Prostate gland (tissue), 2 donors: ENCODE measurements at places on chromosomes 1 and 21. TPM values are rescaled to one million over a fixed set of nuclear protein-coding genes. Genes with fewer than 3 reads are reported as not detected.

GRCh38 chr1:86387916-86388627 is 8.1 kb downstream of the ODF2L start:
- DNase-seq: no peak

DNA sequence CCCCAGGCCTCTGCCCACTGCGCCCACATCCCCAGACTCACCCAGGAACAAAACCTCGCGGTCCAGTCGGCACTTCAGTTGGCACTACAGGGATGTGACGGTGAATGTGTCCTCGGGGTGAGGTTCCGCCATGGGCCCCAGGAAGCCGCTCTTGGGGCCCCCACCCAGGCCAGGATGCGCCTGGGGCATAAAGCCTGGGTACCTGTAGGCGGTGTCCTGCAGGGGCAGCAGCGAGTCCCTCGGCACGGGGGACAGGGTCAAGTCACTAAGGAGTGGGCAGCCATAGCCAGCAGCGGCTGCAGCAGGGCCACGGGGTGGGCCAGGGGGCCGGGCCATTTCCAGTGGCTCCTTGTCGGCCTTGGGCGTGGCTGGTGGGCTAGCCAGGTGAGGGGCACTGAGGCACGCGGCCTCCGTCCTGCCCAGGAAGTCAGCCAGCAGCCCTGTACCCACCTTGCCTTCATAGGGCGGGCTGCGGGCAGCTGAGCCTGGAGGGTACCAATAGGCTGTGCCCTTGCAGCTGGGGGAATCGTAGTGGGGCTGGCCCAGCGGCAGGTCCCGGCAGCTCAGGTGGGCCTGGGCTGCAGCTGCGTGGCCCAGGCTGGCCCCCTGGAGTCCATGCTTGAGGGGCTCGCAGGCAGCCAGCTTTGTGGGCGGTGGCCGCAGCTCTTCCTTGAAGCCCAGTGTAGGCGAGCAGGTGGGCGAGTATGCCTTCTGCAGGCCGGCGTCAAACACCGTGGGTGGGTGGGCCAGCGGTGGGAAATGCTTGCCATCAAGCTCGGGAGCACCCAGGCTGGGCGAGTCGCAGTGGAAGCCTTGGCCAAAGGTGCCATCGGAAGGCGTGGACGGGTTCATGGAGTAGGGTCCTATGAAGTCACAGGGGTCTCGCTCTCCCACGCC is 56.5 kb downstream of the AHDC1 start:
- DNase-seq: no peak

DNA sequence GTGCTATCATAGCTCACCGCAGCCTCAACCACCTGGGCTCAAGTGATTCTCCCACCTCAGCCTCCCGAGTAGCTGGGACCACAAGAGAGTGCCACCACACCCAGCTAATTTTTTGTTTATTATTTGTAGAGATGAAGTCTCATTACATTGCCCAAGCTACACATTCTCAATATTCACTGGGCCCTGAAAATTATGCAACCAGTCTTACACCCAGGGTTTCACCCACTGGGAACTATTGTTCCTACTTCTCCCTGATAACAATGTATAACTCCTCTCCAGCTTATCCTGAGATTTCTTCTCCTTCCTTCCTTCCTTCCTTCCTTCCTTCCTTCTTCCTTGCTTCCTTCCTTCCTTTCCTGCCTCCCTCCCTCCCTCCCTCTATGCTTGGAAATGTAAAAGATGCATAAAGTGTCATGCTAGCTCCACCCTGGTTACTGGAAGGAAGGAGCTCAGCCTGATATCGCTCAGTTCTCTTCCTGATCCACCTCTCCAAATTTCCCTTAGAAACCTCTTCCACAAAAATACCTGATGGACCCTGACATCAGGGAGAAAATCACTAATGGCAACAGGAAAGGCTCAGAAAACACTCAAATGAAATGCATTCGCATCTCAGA is 11.2 kb upstream of the VSIG8 start:
- DNase-seq: no peak

DNA sequence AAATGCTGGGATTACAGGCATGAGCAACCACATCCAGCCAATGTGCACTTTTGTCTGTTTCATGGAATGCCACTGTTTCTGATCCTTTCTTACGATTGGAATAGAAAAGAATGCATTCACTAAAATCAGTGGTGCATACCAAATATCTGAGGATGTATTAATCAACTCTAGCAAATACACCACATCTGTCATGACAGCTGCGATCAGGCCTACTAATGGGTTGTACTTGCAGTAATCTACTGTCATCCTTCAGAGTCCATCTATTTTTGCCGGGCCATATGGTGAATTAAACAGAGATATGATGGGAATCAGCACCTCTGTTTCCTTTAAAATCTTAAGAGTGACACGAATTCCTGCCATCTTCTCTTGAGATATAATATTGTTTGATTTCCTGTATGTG is 8.5 kb upstream of the USP1 start:
- no peak for DNase-seq

GRCh38 chr1:203652724-203653461 is 26.3 kb downstream of the ATP2B4 start:
- no peak for DNase-seq

- no peak for DNase-seq
Observed at GRCh38 chr1:230002164-230002803, 64.8 kb upstream of the GALNT2 start.

DNA sequence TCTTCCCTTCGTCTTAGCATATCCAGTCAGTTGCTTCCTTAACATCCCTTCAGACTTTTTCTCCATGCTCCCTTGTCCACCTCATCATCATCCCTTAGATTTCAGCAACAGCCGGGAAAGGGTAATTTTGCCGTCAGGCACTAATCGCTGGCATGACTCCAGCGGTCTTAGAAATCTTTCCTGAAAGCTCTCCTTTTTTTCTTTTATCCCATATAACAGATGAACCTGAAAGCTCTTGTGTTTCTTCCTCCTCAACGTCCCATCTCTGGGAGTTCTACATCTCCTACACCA is 10.4 kb upstream of the BOLA1 start:
- DNase-seq: peak; percentile 38

DNA sequence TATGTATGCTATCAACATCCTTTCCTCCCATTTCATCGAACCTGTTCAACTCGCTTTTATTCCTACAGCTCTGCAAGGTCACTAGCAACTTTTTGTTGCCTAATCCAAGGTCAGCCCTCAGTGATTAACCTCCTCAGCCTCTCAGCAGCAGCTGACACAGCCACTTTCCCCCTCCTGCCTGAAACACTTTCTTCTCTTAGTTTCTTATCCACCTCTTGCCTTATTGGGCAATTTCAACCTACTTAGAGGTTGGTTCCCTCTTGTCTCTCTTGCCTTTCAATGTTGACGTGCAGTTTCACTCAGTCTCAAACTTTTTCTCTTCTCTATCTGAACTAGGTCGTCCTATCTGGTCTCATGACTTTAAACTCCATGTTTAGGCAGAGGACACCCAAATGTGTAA is 156.3 kb downstream of the C1orf94 start:
- DNase-seq: no peak

- DNase-seq: no peak
Observed at GRCh38 chr1:78586572-78586971, 33.7 kb upstream of the IFI44L start.

DNA sequence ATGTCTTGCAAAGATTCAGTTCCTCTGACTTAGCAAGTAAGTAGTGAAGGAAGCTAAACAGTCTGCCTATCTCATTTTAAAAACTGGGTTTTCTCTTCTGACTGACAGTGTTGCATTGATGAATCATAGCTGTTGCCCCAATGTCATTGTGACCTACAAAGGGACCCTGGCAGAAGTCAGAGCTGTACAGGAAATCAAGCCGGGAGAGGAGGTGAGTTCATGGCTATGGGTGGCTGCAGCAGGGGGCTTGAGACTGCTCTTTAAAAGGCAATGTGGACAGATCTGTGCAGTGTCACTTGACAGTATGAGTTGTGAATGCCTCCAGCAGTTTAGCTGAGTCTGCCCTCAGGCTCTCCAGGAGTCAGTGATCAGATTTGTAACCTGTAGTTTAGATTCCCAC is 46.6 kb downstream of the SMYD2 start:
- no peak for DNase-seq

- no peak for DNase-seq
Observed at GRCh38 chr1:147281950-147282349, 39.5 kb downstream of the CHD1L start.

DNA sequence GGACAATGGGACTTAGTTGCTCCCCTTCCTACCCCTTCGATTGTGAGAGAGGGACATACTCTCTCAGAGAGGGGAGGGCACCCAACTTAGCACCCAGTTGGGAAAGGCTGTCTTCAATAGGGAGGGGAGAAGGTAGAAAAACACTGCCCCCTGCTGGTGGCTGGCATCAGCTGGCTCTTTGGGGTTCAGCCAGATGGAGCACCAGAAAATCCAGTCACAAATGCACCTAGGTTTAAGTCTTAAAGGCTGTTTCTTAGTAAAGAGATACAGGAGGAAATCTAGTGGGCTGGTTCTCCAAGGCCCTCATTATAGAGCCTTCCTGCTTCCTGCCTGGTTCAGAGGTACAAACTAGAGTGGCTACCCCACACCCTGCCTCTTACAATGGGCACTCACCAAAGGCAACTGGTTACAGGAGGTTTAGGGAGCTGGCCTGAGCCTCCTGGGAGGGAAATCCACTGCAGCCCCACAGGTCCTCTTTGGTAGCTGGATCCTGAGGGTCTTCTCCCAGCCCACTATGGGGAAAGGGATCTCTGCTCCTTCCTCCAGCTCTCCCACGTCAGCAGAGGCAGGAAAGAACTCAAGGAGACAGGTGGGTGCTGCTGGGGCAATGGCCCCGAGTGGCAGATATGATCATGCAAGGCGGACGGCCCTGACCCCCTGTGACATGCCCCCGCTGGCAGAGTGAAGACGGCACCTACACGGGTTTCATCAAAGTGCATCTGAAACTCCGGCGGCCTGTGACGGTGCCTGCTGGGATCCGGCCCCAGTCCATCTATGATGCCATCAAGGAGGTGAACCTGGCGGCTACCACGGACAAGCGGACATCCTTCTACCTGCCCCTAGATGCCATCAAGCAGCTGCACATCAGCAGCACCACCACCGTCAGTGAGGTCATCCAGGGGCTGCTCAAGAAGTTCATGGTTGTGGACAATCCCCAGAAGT is 28.3 kb downstream of the EIF2D start:
- DNase-seq: peak; percentile 79

DNA sequence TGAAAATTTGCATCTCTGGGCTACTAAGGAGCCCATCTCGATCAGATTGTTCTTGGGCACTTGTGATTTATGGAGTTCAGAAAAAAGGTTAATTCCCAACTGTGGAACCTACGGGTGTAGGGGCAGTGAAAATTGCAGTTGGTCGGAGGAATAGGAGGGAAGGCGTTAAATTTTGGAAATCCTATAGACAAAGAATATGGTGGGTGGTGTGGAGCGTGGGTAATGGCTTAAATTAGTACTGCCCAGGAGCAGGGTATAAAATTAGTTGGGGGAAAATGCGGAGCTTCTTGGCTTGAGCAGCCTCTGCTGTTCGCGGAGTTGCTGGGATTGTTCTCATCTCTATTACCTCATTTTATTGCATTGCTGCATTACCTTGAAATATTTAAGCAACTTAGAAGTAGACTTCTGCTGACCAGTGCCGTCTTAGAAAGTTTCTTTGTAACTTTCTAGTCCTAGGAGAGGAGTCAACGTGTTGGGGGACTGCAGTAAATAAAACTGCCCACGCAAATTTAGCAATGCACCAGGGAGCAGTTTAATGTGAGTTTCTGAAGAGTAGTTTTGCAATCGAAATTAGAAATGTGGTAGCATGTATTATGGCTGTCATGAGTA is 514 bp downstream of the S1PR1 start:
- no peak for DNase-seq

DNA sequence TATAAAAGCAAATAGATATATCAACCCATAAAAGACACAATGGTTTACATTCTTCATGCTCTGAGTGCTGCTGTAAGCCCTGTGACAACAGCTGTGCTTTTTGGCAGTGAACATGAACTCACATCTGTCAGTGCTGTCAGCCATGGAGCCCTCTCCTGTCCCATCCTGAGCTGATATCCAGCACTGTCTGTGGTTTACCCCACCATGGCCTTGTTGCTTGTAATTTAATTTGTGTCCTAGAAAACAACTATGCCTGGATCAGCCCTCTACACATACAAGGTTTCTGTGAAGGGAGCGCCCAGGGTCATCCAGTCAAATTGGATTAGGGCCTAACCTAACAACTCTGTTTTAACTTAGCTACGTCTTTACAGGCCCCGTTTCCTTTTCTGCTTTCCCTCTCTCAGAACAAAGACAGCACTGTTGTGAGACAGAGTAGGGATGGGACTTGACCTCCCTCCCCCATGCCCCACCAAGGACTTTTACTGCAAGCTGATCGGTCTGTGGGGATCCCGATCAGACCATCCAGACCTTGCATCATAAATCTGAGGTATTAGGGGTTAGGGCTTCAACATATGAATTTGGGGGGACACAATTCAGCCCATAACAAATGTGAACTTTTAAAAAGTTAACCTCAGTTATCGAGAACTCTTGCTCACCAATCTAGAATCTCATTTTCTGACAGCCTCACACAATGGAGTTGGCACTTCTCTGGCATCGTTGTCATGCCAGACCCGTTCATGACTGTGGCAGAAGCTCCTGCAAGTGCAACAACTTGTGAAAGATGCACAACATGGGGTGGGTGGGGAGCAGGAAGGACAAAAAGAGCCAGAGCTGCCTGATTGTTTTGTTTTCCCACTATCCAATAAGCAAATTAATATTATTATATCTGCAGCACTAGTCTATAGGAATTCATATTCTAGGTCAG is 16.4 kb upstream of the SLC44A3 start:
- DNase-seq: no peak

DNA sequence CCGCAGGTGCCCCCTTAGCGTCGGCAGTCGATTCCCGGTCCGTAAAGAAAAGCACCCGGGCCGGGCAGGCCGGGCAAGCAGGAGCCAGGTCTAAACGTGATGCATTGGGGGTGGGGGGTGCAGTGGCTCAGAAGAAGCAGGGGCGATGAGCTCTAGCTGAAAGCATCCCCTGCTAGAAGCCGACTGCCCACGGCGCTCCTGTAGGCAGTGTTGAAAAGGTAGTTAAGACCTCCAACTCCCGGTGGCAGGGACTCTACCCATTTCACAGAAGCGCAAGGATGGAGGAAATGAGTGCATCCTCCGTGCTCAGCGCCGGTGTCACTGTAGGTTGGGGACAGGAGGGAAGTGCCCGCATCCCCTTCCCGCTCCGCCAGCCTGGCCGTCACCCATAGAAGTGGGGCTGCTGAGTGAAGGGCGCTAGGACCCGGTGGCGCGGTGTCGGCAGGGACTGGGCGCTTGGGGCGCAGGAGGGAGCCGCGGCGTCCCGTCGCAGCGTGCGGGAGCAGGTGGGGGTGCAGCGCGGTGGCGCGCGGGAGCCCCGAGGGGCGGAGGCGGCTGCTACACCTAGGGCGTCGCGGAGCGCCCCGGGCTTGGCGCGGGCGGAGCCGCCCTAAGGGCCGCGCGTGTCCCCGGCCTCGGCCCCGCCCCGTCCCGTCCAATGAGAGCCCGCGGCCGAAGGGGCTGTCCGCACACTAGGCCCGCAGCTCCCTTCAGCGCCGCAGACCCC is at the start of gene WNT2B:
WNT2B (plus strand) TSS at position 688 of the 727 bp plus-strand sequence. CDS start 298 bp downstream, outside the sequence.
- no peak for DNase-seq

GRCh38 chr1:235403593-235403992 is 36.4 kb downstream of the TBCE start:
- no peak for DNase-seq

GRCh38 chr21:29875036-29875716 is 64.6 kb downstream of the GRIK1 start:
- no peak for DNase-seq

The EFNA1 gene
- 132 TPM for total RNA-seq

The PDZK1IP1 gene
- total RNA-seq: 5.9 TPM

The CGN gene
- total RNA-seq: 23.2 TPM

The LRRC38 gene
- total RNA-seq: 0.14 TPM

The CNR2 gene
- total RNA-seq: not detected

The PRAMEF20 gene
- not detected for total RNA-seq

The SLC9A1 gene
- 30.4 TPM for total RNA-seq

The SPATA6 gene
- total RNA-seq: 23.2 TPM

The AGT gene
- 12.0 TPM for total RNA-seq

The CIART gene
- total RNA-seq: 10.1 TPM

The RUNX3 gene
- total RNA-seq: 3.4 TPM
